ENCODE measurements at places on chromosomes 11 and 22.
A peak's percentile ranks its signal among the peaks of the same experiment; 100 is the strongest.

DNA sequence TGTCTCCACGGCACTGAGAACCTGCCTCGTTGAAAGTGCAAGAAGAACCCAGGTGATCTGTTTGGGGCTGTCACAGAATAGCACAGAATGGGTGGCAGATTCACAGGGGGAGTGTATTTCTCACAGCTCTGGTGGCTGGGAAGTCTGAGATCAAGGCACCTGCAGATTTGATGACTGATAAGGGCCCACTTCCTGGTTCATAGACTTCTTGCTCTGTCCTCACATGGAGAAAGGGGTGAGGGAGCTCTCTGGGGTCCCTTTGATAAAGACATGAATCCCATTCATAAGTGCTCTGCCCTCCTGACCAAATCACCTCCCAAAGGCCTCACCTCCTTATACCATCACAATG lies 198.5 kb upstream of the SORL1-AS1 start:
- DNase-seq, result peak; percentile 3

- no peak for DNase-seq
Measured at GRCh38 chr11:1327064-1327460, 17.6 kb upstream of the TOLLIP start.

DNA sequence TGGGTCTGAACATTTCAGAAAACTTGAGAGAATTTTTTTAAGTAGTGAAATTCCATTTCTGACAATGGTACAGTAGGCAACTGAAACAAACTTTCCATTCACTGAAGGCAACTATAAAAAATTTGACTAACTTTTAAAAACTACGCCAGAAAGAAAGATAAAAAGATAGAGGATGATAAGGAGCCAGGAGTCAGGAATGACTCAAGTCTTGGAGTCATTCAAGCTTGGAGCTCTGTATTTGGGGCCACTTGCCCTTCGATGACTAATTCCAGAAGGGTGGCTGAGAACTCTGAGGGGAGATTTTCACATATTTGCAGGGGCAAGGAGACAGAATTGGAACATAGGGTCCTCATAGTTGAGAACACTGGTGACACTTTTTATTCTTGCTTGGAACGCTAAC lies 1083.2 kb upstream of the CNTN5 start:
- no peak for DNase-seq

DNA sequence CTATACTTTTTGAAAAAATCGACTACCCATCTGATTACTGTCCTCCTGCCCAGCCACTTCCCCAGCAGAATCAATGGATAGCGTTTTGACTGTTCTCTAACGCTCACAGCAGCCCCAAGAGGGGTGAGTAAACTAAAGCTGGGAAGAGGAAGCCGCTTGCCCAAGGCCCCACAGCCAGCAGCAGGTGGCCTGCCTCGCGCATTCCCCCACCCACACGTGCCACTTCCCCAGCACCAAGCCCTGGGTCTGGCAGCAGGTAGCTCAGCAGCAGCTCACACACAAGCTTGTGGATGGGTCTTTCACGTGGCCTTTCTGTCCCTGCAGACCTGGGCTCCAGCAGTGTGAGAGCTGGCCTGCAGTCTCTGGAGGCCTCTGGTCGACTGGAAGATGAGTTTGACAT lies 34.3 kb downstream of the TOM1 start:
- peak; percentile 46 for DNase-seq

DNA sequence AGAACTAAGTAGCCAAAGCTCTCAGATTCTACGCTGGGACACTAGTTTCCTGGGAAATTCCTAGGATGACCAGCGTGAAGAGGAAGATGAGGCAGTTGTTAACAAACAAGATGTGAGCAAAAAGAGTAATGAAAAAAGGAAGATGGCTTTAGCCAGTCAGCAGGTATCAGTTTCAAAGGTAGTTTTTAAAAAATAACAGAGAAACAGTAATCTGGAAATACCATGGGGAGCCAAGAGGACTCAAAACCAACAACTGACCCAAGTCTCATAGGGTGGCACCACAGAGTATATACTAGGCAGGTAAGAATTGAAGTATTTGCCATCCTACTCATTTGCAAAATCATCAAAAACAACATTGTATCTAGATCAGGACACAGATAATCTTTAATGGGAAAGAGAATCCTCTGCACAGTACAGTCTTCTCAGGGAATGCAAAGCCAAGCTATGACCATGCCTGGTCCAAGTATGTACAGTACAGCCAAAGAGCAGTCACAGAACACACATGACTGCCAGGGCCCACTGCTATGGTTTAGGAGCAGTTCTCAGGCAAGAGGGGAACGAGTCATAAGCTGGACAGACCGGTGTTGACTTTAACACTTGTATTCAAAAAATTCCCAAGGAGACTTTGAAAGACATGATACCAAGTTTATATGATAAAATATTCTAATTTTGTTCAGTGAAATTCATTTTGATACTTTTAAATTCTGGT lies 20.6 kb downstream of the MSANTD4 start:
- DNase-seq, result no peak
